KBM-7 (cell line): ENCODE measurements at places on chromosomes 6 and 20.

DNA sequence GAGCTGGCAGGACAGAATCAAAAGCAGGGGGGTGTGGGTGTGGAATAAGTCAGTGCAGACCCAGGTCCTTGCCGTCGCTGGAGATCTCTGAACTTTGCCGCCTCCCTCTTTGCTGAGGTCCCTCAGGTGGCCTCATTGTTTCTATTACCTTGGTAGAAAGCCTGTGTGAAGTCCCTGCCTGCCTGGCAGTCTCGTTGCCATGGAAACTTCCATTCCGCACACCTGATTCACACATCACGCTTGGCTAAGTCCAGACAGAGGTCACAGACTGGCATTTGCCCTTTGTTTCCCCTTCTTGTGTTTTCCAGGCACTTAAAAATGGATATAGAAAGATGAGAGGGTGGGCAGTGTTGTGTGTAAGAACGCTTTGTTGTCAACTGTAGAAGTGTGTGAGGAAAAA is 260.6 kb downstream of the PRL start:
- no peak for DNase-seq

DNA sequence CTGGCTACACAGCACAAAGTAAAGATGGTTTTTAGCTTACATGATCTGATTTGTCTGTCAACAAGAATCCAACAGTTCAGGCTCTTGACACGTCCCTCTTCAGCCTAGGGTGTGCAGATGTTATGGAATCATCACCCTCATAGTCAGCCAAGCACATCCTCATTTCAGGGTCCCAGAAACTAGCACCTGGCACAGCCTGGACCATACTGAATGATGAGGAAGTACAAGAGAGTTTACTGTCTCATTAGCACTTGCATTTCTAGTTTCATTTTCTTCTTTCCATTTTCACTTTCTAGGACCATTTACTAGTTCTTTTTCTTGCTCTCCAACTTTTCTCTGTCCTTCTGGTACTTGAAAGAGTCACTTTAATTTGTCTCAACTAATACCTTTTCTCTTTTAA is 6.5 kb downstream of the RIPOR2 start:
- DNase-seq = no peak

- DNase-seq = no peak
Measured at GRCh38 chr6:125846292-125847024, 55.7 kb downstream of the NCOA7 start.

DNA sequence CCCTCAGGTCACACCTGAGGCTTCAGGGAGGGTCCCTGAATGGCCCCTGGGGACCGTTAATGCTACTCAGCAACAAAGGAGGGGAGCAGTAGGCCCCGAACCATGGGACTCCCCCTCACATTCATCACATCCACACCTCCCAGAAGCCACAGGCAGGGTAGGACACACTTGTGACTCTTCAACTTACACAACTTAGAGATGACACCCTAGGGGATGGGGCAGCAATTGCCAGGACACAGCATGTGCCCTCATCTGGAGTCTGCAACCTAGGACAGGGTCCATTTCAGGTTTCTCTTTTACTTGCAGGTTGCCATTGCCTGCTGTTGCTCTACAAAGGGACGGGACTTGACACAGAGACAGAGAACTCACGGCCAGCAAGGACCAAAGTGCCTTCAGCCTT is 770 bp downstream of the ULBP3 start:
- no peak for DNase-seq

DNA sequence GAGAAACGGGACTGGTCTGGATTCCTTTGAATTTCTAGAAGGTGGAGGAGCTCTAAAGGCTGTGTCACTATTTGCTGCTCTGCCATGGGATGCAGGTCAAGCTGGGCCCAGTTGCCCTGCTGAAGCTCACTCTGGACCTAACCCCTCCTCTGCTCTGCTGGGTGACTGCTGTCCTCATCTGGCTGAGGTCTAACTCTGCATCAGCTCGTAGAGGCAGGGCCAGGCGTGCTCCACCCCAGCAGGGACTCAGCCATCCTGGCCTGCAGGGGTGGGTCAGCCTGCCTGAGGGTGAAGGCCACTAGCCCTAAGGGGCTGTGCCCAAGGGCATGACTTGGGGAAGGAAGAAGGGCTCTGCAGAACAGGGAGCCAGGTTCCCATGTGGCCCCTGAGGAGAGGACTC is 852 bp downstream of the CST4 start:
- DNase-seq = no peak

DNA sequence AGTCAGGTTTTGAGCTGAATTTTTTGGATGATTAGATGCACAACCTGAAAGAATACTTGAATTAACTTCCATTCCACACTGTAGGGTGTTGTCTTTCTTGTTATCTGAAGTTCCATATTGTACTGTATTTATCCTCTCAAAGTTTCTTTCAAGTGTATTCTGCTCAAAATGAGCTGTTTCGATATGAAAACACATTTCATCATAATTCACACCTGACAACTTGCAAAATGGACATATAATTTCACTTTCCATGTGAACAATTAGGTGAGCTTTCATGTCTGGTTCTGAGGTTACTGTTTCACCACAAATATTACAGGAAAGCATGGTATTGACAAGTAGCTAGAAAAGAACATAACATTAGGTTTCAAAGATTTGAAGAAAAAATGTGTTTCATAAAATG is 1.7 kb downstream of the ZUP1 start:
- no peak for DNase-seq

GRCh38 chr6:3650076-3650958 is 101.2 kb downstream of the PXDC1 start:
- DNase-seq = no peak

DNA sequence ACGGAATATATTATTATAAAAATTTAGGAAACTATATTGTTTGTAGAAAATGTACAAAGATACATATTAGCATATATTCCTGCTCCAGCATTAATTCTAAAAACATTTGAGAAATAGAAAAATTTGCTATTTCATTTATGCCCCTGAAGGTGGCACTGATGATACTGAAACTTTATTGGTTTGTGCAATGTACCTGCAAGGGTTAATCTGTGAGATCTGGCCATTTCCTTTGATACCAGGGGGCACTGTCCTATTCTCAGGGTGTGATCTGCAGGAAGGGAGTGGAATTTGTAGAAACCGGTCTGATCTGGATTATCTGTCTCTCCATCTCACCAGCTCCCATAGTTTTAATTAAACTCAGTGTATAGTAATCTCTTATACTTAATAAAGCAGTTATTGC is 625.1 kb upstream of the IMPG1 start:
- DNase-seq = no peak

DNA sequence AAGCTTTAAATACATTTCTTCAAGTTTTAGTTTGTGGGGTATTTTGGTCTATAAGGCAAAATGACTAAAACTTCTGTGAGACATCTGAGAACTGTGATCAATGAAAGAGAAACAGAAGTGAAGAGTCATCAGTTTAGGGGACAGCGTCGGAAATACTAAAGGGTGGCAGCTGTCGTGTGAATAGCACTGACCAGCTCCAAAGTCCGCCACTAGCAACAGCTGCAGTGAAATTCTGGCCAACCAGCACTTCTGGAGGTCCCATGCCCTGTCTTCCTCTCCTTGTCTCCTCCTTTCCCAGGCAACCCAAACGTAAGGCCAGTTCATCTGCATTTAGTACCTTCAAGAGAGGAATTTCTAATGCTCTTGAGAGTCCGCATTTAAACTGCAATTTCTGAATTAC is 87.5 kb downstream of the DACT2 start:
- DNase-seq = no peak

GRCh38 chr20:24648481-24648880 is 179.1 kb downstream of the SYNDIG1 start:
- no peak for DNase-seq

DNA sequence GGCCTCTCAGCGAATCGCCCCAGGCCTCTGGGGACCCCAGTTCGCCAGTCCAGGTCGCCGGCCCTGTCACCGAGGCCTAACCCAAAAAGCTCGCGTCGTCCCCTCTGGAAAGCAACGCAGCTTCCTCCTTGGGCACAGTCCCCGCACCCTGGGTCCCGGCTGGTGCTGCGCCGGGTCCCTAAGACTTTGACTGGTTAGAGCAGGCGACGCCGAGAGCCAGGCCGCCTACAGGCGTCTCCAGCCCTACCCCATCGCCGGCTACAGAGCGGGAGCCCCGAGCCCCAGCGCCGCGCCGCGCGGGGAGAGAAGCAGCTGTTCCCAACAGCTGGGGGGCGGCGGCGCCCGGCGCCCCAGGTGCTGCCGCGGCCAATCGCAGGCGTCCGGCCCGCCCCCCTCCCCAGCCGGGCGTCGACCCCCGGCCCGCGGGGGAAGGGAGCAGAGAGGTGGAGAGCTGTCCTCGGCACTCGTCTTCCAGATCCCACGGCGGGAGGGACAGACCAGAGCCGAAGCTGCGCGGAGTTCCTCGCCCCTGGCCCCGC is 540 bp upstream of the RBM24 start:
- DNase-seq = no peak

DNA sequence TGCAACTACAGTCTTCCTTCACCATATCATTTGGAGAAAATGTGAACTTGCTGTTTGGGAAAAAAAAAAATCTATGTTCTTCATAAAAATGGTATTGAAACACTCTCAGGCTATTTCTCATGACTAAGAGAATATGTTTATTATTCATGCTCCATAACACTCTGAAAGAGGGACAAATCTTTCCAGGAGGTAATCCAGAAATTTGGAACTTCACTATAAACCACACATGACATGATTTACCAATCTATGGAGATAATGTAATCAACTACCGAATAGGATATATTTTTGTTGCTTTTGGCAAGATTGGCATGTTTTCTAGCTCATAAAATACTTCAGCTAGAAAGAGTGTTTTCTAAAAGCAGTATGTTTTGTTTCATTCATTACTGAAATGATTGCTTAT is 56.3 kb downstream of the THEMIS start:
- DNase-seq = no peak

DNA sequence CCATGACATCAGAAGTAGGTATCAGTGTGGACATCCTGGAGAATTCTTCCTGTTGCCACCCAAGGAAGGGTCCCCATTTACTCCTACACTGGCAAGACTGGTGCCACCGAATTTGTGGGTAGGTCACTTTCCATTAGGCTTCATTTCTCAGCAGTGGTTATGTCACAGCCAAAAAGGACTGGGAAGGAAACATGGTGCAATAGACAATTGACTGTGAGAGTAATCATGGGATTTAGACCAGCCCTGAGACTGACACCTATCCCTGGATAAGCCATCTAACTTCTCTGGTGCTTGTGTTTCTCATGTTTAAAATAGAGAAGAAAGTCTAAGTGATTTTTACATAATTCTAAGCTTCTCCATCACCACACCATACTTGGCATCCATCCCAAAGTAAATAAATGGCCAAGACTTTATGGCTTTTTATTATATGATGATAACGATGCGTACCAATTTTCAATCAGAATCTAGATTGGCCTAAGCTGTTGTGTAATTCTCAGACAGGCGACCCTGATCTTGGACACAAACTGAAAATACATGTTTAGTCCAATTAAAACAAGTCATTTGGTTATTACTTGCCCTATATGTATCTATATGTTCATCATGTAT is 10.2 kb downstream of the SMPDL3A start:
- no peak for DNase-seq

- no peak for DNase-seq
Measured at GRCh38 chr6:166935353-166935752, 21.0 kb downstream of the RNASET2 start.

GRCh38 chr6:40537446-40537845 is 49.7 kb downstream of the LRFN2 start:
- no peak for DNase-seq

- DNase-seq = no peak
Measured at GRCh38 chr6:38676236-38676973, 26.5 kb downstream of the GLO1 start.

DNA sequence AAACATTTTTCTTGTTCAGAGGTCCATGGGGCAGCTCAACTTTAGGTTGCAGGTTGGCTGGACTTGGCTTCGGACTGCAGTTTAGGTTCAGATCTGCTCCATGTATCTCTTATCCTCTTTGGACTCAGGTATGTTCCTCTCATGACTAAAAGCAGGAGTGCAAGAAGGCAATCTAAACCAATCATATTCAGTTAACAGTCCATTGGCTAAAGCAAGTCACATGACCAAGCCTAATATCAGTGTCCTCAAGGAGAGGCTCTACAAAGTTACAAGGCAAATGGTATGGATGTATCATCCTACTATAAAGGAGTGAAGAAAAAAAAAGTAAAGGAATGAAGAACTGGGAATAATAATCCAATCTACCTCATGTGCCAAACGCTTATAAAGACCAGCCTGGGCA is 2.5 kb upstream of the ACTR5 start:
- no peak for DNase-seq

GRCh38 chr20:53750827-53751619 is 157.4 kb upstream of the ZNF217 start:
- DNase-seq = peak; percentile 96

DNA sequence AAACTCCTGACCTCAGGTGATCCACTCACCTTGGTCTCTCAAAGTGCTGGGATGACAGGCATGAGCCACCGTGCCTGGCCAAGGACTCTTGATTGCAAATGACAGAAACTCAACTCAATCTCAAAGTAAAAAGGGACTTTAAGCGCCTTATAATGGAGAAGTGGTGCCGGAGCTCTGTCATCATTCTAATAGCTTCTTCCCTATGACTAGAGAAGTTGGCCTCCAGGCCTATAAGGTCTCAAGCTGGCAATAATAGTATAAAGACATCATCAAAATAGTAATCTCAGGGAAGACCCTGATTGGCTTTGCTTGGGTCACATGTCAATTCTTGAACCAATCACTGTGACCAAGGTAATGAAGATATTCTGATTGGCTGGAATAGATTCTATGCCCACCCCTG is 8.5 kb upstream of the KIAA1755 start:
- DNase-seq = no peak

GRCh38 chr20:38752029-38752428 is 3.8 kb downstream of the ACTR5 start:
- no peak for DNase-seq

GRCh38 chr20:46210672-46211330 is 92.7 kb downstream of the CD40 start:
- DNase-seq = no peak

DNA sequence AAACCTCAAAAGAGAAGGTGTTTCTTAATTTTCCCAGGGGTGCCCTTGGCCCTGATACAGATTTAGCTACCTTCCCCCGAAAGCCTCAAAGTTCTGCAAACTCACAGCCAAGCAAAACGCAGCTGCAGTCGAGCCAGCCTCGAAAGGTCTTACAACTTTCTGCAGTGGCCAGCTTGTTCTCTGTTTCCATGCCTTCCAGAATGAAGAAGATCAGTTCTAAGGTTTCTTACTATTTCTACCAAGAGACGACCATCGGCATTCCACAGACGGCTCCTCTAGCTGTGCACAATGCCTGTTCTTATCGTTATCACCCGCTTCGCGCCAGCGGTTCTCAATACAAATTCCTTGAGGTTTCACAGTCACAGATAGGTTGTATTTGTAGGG is 28.5 kb upstream of the CCR6 start:
- no peak for DNase-seq

- no peak for DNase-seq
Measured at GRCh38 chr6:105320765-105321164, 82.1 kb downstream of the PREP start.

DNA sequence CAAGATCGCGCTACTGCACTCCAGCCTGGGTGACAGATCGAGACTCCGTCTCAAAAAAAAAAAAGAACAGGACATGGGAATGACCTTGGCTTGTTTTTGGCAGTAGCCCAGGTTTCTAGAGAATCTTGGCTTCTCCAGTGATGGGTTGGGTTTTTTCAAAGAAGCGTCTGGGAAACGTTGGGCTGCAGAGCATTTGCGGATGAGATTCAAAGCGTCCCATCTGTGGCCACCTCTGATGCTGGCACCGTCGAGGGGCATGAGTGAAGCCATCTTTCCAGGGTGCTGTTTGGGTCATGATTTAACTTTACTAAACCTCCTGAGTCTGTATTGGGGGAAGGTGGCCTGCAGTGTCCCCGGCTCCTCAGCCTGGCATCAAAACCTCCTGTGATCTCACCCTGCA is 43.2 kb upstream of the SRF start:
- no peak for DNase-seq

GRCh38 chr6:156928972-156929371 is 151.8 kb downstream of the ARID1B start:
- no peak for DNase-seq
